ENCODE measurements at places on chromosomes 1 and 21.

- no peak for DNase-seq
Measured at GRCh38 chr21:16072737-16073136, 343.0 kb downstream of the USP25 start.

DNA sequence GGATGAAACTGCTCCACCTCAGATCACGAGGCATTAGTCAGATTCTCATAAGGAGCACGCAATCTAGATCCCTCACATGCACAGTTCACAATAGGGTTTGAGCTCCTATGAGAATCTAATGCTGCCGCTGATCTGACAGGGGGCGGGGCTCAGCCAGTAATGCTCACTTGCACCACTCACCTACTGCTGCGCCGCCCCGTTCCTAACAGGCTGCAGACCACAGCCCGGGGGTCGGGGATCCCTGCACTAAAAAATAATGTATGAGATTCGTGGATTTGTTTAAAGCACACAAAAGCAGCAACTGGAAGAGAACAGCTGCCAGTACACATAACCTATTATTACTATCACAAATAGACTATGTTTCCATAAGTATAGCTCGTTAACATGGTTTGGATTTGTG is 72.9 kb downstream of the HLCS start:
- no peak for DNase-seq

GRCh38 chr1:7405844-7406500 is 365.1 kb upstream of the VAMP3 start:
- DNase-seq, result no peak

- no peak for DNase-seq
Measured at GRCh38 chr1:195241066-195241465, 1367.2 kb downstream of the KCNT2 start.

- no peak for DNase-seq
Measured at GRCh38 chr1:104921525-104921924, 1171.8 kb downstream of the AMY1C start.

DNA sequence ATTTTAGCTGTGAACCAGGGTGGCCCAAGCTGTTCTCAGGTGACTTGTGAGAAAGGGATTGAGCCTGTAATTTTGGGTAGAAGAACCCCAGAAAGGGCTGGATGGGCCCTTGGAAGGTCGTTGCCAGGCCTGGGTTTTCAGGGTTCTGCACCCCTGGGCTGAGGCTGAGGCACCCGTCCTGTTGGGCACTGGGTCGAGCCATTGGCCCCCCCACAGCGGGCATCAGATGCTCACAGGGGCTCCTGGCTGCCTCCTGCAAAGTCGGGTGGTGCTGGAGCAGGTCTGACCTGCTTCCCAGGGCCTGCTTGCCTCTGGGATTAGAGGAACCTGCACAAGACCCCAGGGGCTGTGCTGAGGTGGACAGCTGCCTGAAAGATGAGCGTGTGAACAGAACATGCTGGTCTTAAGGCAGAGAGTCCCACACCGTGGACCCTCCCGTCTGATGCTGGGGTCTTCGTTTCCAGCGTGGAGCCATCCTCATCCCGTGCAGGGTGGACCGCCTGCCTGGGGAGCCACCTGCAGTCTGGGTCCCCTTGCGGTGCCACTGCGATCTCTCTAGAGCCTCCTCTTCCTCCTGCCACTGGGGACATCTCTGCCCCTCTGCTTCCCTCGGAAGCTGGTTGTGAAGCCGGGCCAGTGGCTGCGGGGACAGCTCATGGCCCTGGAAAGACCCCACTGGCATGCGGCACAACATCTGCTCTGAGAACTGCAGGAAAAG is 1.7 kb upstream of the TRPM2 start:
- no peak for DNase-seq

GRCh38 chr1:204065174-204065985 is 7.5 kb upstream of the SOX13 start:
- no peak for DNase-seq

DNA sequence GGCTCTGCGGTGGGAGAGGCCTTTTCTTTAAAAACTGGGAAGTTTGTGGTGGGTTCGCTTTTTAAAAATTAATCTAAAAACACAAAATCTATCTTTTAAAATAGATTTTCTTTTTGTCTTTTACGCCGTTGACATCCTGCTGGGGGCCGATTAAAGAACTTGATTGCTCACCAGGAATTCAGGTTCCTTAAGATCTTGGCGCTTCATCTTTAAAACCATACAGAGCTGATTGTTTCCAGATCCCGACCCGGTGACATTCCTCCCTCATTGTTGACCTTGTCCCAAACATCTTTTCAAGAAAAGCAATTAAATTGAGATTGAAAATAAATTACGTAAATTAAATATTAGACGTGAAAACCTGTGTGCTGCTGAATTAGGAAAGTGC is 546 bp upstream of the ZNF697 start:
- no peak for DNase-seq

DNA sequence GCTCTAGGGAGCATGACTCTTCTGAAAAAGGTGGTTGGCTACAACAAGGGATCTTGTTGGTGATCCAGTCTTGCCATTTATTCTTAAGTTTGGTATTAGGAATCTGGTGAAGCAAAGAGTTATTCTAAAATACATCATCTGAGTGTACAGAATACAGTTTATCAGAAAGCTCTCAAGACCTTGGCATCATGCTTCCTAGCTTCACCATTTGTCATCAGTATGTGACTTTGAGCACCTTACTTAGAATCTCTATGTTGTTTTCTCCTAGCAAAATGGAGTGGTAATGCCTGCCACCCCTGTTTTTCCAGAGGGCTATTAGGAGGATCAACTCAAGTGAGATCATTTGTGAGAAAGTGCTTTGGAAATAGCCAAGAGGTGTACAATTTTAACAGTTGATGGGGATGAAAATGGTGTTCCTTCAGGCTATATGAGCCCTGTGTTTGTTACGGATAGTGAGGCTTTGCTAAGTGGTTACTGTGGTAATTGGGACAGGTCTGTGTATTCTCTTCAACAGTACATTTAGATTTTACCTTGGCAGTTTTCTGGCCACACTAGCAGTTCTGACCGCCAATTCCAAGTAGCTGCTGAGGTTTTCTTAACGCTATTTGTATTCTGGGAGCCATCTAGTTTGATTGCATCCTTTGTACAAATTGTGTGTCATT is 120.5 kb downstream of the DISP1 start:
- no peak for DNase-seq

DNA sequence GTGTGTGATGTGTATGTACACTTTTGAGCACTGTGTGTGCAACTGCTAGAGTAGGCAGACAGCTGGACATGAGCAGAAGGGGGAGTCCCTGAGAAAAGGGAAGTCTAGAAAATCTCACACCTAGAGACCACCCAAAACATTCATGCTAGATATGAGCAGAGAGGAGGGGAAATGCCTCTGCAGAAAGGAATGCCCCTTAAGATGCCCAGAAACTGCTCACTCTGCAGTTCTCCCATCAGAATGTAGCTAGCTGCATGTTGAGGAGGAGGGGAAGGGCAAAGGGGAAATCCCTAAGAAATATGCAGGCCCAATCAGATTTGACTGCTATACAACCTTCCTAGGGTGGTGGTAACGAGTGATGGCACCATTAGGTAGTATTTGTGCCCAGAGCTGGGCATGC is 31.8 kb upstream of the MAGOH start:
- DNase-seq, result no peak

DNA sequence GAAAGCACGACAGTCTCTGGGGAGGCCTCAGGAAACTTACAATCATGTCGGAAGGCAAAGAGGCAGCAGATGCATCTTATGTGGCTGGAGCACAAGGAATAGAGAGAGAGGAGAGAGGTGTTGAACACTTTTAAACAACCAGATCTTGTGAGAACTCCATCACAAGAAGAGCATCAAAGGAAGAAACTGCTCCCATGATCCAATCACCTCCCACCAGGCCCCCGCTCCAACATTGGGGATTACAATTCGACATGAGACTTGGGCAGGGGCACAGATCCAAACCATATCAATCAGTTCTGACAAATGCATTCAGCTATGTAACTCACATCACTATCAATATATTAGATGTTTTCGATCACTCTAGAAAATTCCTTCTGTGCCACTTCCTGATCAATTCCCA is 37.6 kb downstream of the ETS2 start:
- DNase-seq, result no peak

GRCh38 chr1:55592122-55592521 is 377.0 kb upstream of the USP24 start:
- no peak for DNase-seq
